ENCODE measurements at places on chromosomes 6 and 20.

DNA sequence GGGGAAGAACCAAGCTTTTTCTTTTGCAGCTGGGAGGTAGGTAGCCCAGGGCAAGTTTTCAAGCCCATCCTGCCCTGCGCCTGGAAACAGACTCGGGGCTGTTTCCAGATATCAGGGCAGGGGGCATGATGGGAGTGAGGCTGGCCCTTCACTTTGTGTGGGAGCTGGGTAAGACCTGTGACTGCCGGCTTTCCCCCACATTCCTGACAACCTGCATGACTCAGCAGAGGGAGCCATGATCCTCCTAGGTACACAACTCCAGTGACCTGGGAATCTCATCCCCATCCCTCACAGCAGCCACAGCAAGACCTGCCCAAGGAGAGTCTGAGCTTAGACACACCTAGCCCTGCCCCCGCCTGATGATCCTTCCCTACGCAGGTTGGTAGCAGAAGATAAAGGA is 280.8 kb downstream of the SOX4 start:
- no peak for DNase-seq

DNA sequence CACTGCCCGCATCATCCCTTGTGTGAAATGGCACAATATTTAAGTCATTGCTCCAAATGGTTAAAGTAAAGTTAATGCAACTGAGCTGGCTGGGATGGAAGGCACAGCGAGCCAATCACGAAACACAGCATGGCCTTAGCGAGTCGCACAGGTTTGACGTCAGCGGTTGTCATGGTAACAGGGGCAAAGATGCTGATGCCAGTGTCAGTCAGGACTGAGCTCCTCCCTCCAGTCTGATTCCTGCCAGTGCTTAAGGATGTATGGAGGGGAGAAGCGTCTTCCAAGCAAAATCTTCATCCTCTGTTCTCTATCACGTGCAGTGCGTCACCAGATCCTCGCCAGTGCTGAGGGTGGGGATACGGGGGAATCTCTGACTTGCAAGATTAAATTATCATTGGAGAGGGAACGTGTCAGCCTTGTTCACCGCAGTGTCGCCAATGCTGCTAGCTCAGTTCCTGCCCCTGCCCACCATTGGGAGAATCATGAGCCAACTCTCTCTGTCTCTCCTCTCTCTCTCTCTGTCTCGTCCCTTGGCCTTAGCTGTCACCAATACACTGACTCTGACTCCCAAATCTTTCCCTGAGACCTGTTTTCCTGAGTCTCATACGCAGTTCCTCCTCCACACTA is 24.5 kb downstream of the TSPYL4 start:
- peak; percentile 74 for DNase-seq

GRCh38 chr20:51097351-51098120 is 74.6 kb upstream of the KCNG1 start:
- no peak for DNase-seq

GRCh38 chr6:17101422-17102257 is at the start of gene STMND1:
Gene STMND1, plus strand, starts transcription at chr6:17102050. Its CDS starts 208 bp downstream, at chr6:17102258.
- no peak for DNase-seq

GRCh38 chr6:169296170-169296569 is 42.5 kb upstream of the THBS2 start:
- no peak for DNase-seq

- DNase-seq = no peak
Observed at GRCh38 chr6:31462026-31462963, 35.6 kb upstream of the MICB start.

Measured in AG04449 (cell line).